T-helper 17 cell (primary cell): ENCODE measurements at places on chromosomes 4 and X.

- no peak for DNase-seq
These were observed 1.5 kb downstream of the COX18 start for GRCh38 chr4:73067971-73068394.

GRCh38 chrX:40526412-40526811, 54.4 kb upstream of the ATP6AP2 start:
- DNase-seq: no peak

- no peak for DNase-seq
These were observed 287.2 kb downstream of the OPHN1 start for GRCh38 chrX:68146054-68146453.

DNA sequence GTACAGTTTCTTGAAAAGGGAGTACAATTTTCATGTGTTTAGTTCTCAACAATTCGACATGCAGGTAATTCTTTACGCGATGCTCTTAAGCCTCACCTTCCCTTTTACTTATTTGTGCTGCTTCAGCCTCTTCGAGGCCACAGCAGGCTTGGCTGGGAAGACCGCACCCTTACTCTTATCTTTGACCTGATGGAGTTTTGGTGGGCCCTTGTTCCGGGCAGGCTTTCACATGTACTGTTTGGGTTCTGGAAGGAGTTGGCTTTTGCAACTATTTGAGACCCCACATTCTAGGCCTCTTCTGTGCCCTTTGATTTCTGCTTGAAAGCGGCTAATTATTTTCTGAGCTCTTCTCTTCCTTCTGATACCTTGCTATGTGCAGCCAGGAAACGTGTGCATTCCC, 60.2 kb downstream of the FAM193A start:
- DNase-seq: no peak

GRCh38 chr4:83606898-83607297, 71.0 kb downstream of the GPAT3 start:
- no peak for DNase-seq
